ENCODE measurements at places on chromosomes 2 and 18.

DNA sequence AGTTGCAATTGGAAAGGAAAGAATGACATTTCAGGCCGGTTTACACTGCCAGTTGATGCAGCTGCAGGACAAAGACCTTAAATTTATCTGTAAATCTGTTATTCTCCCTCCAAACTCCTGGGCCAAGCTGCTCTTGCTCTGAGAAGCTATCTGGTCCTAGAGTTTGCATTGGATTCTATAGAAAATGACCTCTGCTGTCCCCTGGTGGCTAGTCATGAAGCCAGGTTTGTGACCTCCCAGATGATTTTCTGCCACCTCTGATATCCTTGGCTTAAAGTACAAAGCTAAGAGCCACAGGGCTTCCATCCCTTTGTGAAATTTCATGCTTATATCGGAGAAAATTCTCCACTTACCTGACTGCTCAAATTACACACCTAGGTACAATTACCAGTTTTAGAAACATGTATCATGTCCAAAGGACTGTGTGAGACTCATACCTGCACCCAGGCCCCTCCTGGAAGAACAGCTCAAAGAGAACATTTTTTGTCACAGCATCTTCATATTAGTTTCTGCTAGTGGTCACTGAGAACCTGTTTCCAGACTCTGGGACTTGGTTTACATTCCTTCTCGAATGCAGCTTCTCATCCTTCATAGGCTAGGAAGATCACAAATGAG is 28.9 kb upstream of the IER3IP1 start:
- DNase-seq: peak; percentile 43

- DNase-seq: no peak
Measured at GRCh38 chr18:58005011-58005410, 39.0 kb upstream of the NEDD4L start.

- DNase-seq: no peak
Measured at GRCh38 chr2:38778687-38779082, 675 bp downstream of the GEMIN6 start.

DNA sequence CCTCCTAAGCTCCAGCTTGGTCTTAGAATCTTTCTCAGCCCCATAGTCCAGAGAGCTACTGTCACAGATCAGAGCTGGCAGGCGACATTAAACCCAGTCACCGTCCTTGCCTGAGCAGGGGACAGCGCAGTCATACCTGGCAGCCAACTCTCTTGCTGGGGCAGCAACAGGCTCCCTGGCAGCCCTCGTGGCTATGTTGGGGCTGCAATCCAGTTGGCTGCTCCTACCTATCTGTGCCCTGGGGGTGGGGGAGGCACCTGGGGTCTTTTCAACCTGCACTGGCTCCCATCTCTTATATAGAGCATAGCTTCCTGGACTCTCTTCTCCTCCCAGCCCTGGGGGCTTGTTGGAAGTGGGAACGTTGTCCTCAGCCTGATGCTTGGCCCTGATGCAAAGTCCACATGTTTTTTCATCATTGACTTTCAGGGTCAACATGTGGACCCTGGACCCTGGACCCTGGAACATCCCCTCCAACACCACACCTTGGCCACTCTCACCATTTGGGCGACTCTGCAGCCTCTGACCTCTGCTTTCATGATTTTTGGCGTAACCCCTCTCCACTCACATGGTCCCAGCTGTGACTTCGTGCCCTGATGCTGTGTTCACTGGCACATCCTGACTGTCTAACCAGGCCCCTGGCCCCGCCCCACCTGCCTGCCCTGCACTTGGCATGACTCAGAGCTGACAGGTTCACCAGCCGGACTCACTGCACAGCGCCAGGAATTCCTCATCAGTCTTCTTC is 45.6 kb downstream of the ATOH8 start:
- no peak for DNase-seq

GRCh38 chr2:122748552-122749011 is 993.1 kb downstream of the TSN start:
- no peak for DNase-seq

DNA sequence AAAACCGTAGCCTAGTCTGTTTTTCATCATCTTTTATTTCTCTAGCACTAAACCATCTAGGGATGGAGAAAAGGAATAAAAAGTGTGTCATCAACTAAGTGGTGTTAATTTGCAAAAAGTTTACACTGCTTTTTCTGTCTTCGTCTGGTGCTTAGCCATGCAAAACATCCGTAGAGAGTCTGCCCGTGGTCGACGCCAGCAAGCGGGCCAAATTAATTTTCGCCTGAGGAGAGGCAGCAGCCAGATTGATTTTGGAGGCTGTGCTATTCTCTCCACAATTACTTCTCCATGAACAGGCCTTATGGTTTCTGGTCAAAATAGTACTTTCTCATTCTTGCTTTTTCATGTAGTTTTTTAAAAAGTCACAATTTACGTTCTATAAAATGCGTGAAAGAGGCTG is 46.3 kb downstream of the TNFRSF11A start:
- no peak for DNase-seq

DNA sequence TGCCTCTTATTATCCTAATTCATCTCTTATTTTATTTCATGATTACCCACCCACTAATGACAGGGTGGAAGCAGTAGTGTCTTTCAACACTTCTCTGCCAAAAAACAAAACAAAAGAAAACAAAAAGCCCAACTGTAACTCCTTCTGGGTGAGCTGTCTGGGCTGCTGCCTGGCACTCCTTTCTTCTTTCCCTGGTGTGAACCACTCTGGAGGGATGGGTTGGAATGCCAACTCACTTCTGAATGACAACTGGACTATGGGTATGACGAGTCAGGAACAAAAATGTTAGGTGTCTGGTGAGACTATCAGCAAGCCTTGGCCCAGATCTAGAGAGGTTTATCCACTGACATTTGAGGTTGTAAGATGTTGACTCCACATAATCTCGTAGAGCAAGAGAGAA is 88.3 kb upstream of the ITGB6 start:
- no peak for DNase-seq

DNA sequence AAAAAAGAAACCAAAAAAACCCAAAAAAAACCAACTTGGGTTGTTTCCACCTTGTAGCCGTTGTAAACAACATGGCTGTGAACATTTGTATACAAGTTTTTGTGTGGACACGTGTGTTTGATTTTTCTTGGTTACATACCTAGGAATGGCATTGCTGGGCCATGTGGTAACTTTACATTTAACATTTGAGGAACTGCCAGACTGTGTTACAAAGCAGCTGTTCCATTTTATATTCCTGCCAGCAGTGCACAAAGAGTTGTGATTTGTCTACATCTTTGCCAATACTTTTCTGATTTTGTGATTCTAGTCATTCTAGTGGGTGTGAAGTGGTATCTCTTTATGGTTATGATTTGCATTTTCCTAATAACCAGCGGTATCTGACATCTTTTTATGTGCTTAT is 22.5 kb downstream of the LPIN1 start:
- DNase-seq: no peak

DNA sequence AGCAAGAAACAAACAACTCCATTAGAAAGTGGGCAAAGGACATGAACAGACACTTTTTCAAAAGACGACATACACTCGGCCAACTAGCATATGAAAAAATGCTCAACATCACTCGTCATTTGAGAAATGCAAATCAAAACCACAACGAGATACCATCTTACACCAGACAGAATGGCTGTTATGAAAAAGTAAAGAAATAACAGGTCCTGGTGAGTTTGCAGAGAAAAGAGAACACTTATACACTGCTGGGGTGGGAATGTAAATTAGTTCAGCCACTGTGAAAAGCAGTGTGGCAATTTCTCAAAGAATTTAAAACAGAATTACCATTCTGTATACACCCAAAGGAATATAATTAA is 130.5 kb downstream of the PLCL1 start:
- DNase-seq: no peak

GRCh38 chr2:7047661-7048060 is 130.4 kb downstream of the RNF144A start:
- no peak for DNase-seq

DNA sequence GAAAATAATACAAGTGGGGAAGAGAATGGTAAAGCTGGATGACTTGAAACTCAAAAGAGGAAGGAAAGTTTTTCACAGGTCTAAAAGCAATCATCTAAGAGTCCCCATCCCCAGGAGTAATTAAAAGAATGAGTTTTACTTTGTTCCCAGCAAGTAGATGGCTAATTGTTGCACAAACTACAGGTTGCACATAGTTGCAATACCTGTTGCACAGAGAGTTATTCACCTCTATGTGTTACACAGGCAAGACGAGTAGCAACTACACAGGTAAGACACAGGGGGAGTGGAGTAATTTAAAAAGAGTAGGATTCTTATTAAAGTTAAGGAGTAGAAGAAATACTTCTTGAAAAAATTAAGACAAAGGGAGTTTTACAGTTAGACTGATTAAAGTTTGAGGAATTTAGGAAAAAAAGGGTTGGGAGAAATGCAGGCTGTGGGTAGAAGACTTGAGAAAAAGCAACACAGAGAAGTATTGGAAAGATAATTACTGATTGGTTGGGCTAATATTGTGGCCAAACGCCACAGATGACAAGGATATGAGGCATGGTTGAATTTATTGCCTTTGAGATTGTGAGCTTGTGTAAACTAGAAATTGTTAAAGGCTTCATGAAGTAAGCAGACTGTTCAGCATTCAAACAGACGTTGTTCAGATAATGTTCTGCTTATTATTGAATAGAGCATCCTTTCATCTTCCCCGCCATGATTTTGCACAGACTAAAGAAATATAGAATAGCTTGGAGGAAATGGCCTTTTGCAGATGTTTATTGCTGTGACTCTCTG is 699.3 kb downstream of the NR4A2 start:
- no peak for DNase-seq

DNA sequence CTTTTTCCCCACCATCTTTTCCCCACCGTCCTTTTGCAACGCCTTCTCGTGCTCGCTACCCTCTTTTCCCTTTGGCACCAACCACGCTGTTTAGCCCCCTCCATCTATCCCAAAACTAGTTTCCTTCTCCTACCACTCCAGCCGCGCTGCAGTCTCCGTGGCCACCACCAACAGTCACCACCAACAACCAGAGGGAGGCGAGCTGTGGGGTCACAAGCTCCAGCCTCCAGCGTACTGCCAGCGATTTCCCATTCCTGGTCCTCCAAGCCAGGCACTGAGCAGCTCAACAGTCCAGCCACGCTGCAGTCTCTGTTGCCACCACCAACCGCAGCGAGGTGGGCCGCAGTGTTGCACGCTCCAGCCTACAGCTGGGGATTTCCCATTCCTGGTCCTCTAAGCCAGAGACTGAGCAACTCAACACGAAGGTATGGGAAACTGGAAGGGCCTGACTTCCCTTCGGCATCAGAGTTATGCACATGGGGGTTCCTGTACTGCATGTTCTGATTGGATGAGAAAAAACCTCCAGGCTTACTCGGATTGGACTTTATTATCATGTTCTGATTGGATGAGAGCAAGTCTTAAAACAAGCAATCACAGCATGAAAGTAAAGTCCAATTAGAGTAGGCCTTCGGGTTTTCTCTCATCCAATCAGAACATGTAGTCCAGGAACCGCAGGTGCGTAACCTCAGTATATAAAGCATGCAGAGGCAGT is 42.3 kb upstream of the IMP4 start:
- DNase-seq: no peak

- no peak for DNase-seq
Measured at GRCh38 chr2:216031960-216032689, 18.8 kb upstream of the MREG start.

DNA sequence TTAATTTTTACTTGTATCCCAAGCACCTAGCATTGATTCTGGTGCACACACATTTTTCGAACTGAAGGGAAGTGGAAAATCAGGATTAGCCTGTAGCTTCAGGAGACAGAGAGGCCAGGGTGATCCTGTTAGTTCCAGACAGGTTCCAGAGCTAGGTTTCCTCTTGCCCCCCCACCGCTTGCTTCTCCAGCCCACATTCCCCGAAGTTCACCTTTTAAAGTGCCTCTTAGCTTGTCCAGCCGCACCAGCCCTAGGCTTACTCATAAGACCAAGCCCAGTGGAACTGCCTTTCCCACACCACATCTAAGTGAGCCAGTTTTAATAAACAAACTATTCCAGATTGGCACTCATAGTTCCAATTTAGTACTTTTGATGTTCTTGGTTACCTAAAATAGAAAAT is 898.6 kb upstream of the KLHL29 start:
- no peak for DNase-seq

- no peak for DNase-seq
Measured at GRCh38 chr18:13302040-13302439, 83.5 kb downstream of the LDLRAD4 start.

- DNase-seq: no peak
Measured at GRCh38 chr2:120246546-120247300, 5.9 kb upstream of the RALB start.

GRCh38 chr2:185279999-185280398 is 458.6 kb upstream of the FSIP2 start:
- DNase-seq: no peak

GRCh38 chr2:239390546-239391285 is 10.1 kb downstream of the HDAC4 start:
- no peak for DNase-seq

GRCh38 chr2:240869956-240870875 is 1.6 kb downstream of the AGXT start:
- no peak for DNase-seq
